NCI-H187 (cell line): ENCODE measurements at places on chromosomes 7 and 10.

GRCh38 chr10:6520138-6520537, 59.9 kb downstream of the PRKCQ start:
- no peak for DNase-seq

DNA sequence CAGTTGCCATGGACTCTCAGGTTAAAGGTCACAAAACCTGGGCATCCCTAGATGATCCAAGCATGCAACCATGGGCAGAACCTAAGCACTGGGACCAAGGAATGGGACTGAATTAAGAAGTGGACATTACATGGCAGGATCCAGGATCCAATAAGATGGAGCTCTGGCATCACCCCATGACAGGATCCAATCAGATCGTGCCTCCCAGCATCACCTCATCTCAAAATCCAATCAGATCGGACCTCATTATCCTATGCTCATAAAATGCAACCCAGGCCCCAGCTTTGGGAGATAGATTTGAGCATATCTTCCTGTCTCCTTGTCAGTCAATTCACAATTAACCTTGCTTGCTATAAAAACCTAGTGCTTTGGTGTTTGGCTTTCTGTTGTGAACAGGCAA, 616.1 kb downstream of the PARD3 start:
- no peak for DNase-seq

- DNase-seq = no peak
Measured at GRCh38 chr10:103787331-103787730, 68.0 kb downstream of the SH3PXD2A start.

- no peak for DNase-seq
Measured at GRCh38 chr10:26000971-26001370, 66.9 kb downstream of the MYO3A start.

DNA sequence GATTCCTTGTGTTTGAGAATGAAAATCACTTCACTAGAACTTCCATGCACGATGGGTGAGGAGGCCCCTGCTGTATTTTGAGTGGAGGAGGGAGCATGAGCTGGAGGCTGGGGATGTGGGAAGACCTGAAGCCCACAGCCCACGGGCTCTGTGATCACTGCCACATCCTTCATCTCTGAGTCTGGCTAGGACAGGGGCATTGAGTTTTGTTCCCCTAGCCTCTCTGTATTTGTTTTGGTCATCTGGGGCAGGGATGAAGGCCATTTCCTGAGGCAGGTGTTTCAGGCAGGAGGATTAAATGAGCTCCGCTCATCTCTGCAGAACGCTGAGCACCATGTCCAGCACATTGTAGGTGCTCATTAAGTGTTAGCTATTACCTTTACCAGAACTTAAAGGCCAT, 293.6 kb downstream of the GLRX3 start:
- no peak for DNase-seq

GRCh38 chr7:107939573-107940489, 48.8 kb downstream of the DLD start:
- no peak for DNase-seq

DNA sequence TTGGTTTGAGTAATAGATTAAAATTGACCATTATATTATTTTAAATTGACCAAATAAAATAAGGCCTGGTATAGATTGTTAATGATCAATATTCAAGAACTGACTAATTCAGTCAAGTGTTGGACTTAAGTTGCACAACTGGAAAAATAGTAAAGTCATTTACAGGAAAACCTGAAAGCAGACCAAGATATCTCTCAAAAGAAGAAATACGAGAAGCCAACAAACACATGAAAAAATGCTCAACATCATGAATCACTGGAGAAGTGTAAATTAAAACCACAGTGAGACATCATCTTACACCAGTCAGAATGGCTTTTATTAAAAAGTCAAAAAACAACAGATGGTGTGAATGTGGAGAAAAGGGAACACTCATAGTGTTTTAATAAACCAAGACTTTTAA, 80.4 kb upstream of the MALRD1 start:
- DNase-seq = no peak

- DNase-seq = no peak
Measured at GRCh38 chr7:36130236-36130945, 22.7 kb upstream of the EEPD1 start.

- DNase-seq = no peak
Measured at GRCh38 chr7:116717137-116717536, 45.1 kb downstream of the MET start.

- DNase-seq = no peak
Measured at GRCh38 chr7:47759056-47759706, 177.3 kb upstream of the TNS3 start.

GRCh38 chr10:47456794-47457527, 27.0 kb downstream of the ANXA8 start:
- DNase-seq = no peak

- no peak for DNase-seq
Measured at GRCh38 chr10:77926566-77927401, at the start of gene DLG5. Gene DLG5, minus strand, starts transcription at chr10:77926755. Its CDS starts 235 bp downstream, at chr10:77926520.

GRCh38 chr10:9951481-9952257, 1066.0 kb upstream of the CELF2 start:
- no peak for DNase-seq

DNA sequence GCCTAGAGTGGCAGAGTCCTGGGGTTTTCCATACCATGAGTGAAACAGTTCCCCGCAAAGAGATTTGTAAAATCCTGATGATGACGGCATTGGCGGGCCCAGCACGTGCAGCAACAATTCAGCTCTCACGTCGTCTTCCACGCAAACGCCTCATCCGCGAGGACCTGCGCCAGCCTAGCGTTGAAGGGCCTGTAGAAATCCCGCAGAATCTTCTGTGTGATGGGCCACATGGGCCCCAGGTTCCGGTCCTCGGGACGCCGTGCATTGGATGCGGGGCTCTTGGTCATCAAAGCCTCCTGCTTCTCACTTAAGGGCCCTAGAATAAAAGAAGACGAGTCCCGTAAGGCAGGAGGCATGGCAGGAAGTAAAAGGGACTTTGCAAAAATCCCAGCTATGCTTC, 83.4 kb downstream of the CHST15 start:
- DNase-seq = no peak

- DNase-seq = no peak
Measured at GRCh38 chr10:90451283-90451682, 406.6 kb downstream of the HTR7 start.

GRCh38 chr7:155692317-155692716, 47.9 kb downstream of the RBM33 start:
- no peak for DNase-seq

DNA sequence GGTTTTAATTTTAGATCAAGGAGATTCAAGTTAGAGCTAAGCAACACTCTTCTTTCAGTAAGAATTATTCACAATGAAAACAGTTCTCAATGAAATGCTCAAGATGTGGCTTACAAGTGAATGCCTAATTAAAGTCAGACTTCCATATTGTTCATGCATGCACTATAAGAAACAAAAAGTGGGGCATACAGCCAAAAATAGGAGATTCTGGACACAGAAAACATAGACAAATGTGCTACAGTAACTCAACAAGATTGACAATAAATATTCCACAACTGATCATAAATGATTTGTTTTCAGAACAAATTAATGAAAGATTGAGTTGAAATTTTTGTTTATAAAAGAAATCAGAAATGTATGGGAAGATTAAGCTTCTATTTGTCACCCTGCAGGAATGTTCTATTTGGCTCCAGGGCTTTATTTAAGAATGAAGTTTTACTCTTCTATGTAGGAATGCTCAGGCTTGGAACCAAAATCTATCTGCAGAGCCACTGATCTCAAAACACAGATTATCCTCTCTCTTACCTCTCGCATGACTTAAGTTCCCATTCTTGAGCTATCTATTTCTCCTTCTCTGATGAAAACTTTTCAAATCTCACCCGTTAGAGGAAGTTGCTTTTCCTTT, 89.0 kb upstream of the PIP4K2A start:
- DNase-seq = no peak

DNA sequence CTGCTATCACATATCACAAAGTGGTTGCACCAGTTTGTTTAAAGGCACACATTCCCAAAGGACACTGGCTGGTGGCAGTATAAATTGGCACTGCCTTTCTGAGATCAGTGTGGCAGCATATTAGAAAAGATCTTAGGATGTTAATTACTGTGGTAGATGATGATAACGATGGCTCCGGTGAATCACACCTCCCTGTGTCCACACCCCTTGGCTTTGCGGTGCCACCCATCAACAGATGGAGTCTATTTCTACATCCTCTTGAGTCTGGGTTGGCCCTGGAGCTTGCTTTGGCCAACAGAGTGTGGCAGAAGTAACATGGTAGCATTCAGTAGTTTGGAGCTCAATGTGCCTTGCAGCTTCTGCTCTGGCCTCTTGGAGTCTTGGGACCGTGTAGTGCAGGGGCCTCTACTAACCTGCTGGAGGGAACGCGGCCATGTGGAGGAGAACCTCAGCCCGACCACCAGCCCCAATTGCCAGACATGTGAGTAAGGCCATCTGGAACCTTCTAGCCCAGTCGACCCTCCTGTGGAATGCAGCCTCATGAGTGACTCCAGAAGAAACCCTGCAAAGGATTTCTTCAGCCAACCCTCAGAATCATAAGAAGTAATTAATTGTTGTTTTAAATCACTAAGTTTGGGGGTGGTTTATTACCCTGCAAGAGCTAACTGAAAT, 27.2 kb upstream of the PLEKHA1 start:
- no peak for DNase-seq

DNA sequence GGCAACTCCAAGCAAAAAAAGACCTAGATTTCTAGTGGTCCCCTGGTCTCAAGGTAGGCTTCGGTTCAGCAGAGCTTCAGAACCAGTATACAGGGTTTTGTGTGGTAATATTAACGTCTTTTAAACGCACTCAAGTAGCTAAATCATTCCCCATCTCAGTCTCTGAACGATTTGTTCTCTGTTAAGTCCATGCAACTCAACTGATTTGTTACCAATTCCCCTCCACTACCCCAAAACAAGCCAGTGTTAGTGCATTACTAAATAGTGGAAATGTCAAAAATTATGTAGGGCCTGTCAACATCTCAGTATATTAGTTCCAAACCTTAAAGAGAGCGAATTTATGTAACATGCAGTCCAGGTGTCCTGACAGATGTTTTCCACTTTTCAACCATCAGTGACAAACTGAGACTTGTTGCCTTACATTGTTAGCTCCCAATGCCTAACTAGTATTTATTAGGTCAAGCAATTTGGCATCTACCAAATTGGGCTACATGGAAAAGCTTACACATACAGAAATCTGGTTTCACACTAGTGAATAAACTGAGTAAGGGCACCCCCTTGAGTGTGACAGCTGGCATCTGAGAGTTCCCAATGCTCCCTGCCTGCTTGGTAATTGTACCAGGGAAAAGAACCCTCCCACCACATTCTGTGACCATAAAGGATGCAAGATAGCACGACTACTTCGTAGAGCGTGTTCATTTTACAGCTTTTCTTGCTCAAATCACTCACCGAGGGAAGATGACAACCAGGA, 12.2 kb downstream of the HNRNPA2B1 start:
- no peak for DNase-seq

DNA sequence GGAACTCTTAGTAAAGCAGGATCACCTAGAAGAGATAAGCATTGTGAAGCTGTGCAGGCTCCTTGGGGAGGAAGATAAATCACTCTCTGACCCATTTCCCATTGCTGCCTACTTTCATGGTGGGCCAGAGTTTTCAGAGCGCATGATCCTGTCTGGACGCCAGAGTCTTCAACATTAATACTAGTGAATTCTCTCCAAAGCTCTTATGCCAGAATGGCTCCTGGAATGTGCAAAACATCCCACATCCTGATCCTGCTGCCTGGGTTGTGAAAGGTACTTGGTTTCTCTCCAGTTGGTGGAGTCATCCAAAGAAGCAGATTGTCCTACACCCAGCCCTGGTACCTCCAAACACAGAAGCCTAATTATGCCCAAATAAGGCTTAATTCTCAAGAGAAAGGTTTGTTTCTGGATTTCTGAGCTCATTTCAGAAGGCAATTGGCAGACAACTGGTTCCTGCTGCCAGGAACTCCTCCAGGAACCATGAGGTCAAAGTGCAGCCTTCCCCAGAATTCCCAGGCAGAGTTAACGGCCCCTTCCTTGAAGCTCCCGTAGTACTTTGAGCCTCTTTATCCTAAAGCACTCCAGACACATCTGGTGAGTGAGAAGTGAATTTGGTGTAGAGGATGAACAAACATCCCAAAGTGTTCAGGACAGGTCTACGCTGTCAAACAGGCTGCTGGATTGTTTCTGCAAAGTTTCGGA, 495.2 kb downstream of the PLXNA4 start:
- DNase-seq = no peak

DNA sequence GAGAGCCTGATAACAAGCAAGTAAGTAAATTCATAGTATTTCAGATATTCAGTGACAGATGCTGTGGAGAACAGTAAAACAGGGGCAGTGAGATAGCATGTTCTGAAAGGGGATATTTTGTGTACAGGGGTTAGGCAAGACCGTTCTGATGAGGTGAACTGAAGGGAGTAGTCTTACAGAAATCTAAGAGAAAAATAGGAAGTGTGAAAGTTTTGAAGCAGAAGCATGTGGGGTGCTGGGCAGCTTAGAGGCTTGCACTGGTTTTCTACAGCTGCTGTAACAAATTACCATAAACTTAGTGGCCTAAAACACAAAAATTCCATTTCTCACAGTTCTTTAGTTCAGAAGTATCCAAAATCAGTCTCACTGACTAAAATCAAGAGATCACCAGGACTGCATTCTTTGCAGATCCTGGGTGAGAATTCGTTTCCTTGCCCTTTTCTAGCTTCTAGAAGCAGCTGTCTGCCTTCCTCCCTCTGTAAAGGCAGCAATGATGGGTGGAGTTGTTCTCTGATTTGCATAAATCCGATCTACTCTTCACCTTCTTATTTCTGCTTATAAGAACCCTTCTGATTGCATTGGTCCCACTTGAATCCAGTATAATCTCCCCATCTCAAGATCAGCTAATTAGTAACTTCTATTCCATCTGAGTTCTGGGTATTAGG, 7.5 kb upstream of the KLF14 start:
- no peak for DNase-seq

GRCh38 chr10:130485236-130485957, 349.2 kb downstream of the GLRX3 start:
- DNase-seq = no peak

DNA sequence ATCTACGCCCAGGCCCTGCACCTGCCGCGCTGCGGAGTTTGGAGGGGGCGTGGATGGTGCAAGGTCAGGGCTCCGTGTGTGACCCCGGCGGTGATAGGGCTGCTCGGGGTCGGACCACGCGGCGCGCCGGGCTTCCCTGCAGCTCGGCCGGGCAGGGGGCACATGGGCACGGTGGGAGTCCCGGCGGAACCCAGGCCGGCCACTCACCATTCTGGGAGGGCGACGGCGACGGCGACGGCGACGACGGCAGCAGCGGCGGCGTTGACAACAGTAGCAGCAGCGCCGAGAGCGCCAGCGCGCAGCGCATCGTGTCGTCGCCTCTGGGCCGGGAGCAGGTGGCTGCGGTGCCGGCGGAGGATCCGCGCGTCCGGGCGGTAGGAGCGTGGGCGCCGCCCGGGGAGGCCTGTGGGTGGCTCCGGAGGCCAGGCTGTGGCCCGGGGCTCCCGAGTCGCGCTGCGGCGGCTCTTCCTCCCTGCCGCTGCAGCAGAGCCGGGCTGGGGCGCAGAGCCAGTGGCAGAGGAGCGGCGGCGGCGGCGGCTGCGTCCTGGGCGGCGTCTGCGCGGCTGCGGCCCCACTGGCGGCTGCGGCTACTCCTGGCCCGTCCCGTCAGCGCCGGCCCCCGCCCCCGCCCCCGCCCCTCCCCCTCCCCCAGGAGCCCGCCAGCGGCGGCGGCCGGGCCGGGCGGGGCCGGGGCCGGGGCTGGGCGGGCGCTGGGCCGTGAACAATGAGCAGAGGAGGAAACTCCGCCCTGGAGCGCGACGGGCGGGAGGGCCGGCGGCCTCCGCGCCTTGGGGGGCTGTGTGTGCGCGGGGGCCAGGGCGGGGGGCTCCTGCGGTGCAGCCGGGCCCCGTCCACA, at the start of gene PODXL:
PODXL (minus strand) TSS at position 576 of the 856 bp plus-strand sequence; CDS start at position 307, 269 bp downstream.
- DNase-seq = no peak
